ENCODE measurements at places on chromosomes 3 and 15. TPM values are rescaled to one million over a fixed set of nuclear protein-coding genes. Genes with fewer than 3 reads are reported as not detected.

Gene APOD
- total RNA-seq = 1.6 TPM

Gene RHCG
- not detected for total RNA-seq

Gene IQCB1
- total RNA-seq = 6.1 TPM

Gene LYZL4
- not detected for total RNA-seq

Gene CHRNA5
- total RNA-seq = 1.5 TPM

Gene FOXB1
- total RNA-seq = not detected

Gene VWA5B2
- total RNA-seq = not detected

Gene ZSCAN2
- total RNA-seq = 9.7 TPM

Gene ATXN7
- total RNA-seq = 9.4 TPM

Gene ZNF280D
- total RNA-seq = 25.8 TPM

Gene ABTB1
- 18.0 TPM for total RNA-seq

Gene BCHE
- total RNA-seq = 11.1 TPM

Gene NTRK3
- total RNA-seq = 0.17 TPM

Gene ACOX2
- 26.5 TPM for total RNA-seq

Gene MOBP
- total RNA-seq = under 0.01 TPM

Gene PP2D1
- not detected for total RNA-seq

Gene CKMT1A
- total RNA-seq = not detected

Data from smooth muscle cell of trachea (primary cell).